Fibroblast of skin of right biceps (primary cell): ENCODE measurements at places on chromosomes 4 and X.

DNA sequence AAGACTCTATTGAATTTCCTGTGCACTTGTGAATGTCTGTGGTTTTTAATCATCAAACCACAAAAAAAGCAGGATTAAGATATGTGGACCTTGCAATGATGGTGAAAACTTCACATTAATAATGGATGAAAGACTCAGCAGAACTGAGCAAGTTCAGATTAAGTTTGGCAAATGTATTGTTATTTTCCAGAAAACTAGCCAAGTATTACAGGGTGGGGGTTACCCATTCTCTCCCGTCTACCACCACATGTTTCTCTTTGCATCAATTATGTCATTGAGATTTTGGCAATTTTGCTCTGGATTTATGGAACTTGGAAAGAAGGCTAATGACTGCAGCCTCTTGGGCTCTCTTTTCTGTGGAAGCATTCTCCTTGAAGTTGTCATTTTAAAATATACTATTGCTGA, 577.1 kb downstream of the ANKRD50 start:
- DNase-seq, result peak; percentile 76

GRCh38 chr4:88991746-88992145, 65.2 kb downstream of the FAM13A start:
- DNase-seq, result no peak

DNA sequence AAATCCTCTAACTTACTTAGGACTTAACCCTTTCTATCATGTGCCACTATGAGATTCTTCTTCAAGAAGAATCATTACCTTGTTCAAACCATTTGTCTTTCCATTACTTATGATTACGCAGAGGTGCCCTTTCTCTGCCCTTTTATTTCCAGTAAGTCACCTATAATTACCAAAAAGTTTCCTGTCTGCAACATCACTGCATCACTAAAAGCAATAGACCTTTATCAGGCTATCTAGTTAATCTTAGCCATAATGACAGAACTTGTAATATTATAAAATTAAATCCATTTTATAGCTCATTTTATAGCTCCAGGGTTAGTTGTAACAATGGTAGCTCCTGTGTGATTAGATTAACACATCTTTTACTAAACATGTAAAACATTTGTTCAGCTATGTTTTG, 673.6 kb upstream of the PITX2 start:
- no peak for DNase-seq

DNA sequence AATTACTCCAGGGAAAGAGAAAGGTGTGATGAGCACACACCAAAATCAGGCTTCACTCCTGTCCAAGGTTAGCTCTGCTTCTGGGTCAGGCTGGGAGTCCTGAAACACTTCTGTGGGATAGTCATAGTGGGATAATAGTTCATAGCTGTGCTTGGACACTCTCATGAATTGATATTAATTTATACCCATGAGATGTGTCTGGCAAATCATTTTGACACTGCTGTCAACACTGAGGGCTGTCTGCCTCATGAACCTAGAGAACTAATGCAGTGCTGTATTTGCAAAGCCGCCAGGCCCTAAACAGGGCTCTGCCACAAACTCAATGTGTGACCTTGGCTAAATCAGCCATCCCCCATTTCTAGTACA, 24.5 kb upstream of the PGRMC1 start:
- DNase-seq, result no peak

- DNase-seq, result no peak
Measured at GRCh38 chrX:150625875-150626274, 57.5 kb downstream of the MTM1 start.

- no peak for DNase-seq
Measured at GRCh38 chrX:43881410-43882293, 598 bp downstream of the MAOB start.

DNA sequence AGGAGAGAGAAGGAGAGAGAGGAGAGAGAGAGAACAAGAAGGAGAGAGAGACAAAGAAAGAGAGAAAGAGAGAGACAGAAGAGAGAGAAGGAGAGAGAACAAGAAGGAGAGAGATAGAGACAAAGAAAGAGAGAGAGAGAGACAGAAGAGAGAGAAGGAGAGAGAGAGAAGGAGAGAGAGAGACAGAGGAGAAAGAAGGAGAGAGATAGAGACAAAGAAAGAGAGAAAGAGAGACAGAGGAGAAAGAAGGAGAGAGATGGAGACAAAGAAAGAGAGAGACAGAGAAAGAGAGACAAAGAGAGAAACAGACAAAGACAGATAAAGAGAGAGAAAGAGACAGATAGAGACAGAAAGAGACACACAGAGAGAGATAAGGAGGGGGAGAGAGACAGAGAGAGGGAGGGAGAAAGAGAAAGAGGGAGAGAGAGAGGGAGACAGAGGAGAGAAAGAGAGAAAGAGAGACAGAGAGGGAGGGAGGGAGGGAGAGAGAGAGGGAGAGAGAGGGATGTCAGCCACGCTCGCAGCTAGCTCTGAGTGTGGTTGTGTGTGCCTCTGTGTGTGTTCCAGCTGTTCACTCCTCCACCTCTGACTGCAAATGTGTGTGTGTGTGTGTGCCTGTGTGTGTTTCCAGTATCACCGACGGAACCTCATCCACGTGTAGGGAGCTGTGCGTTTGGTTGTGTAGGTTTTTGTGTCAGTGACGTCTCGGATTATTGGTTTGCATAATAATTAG, 105.8 kb downstream of the CRLF2 start:
- no peak for DNase-seq

- peak; percentile 39 for DNase-seq
Measured at GRCh38 chrX:68894513-68895340, 65.9 kb downstream of the EFNB1 start.

- no peak for DNase-seq
Measured at GRCh38 chrX:138709886-138710791, 1.4 kb downstream of the FGF13 start.

DNA sequence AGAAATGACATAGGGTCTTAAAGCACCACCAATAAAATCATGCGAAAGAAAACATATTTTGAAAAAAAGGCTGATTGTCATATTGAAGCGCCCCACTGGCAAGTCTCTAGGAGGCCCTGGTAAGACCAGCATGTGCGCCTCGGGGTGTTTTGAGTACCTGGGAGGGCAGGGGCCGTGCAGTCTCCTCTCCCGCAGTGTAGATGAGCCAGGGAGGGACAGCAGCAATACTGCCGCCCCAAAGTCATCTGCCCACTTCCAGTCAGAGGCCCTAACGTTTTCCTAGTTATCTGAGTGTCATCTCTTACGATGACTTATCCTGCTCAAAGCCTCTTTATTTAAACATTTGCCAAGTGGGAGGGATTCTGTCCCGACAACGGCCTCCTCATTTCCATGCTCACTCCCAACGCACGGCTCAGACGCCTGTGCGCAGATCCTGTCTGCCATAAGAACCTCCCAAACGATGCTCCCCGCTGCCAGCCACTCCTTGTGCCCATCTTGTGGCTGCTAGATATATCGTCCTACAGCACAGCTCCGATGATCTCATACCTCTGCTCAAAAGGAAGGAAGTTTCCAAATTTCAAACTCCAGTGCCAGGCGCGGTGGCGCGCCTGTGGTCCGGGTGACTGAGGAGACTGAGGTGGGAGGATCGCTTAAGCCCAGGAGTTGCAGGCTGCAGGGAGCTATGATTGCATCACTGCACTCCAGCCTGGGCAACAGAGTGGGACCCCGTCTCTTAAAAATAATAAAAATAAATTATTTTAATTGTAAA, 17.2 kb upstream of the SCRG1 start:
- DNase-seq, result no peak

DNA sequence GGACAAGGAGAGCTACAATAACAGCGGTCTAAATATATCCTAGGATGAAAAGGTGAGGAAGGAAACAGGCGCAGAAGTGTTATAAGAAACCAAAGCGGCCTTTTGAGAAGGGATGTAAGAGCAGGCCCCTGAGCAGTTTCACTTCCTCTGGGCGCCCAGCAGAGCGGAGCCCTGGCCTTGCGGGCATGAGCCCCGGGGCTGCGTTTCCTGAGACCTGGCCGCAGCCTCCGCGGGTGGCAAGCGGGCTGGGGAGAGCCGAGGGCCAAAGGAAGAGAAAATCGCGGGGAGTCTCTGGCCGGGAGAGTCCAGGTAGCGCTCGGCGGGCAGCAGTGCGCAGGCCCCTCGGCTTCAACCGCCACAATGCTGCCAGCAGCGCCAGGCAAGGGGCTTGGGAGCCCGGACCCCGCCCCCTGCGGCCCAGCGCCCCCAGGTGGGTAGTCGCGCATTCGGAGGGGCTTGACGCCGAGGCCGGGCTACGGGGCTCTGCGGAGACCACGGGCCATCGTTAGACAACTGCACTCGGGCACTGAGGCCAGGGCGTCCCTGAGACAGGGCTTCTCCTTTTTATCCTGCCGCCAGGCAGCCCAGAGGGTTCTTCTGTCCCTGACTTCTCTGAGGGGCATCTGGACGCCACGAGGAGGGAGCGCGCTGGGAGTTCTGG, at the start of gene BANK1:
BANK1 (plus strand) TSS at position 210 of the 661 bp plus-strand sequence; CDS start at position 361, 151 bp downstream.
- DNase-seq, result peak; percentile 29
